ENCODE measurements at places on chromosomes 6 and 20.
A peak's percentile ranks its signal among the peaks of the same experiment; 100 is the strongest.

- DNase-seq = peak; percentile 5
Observed at GRCh38 chr20:59291740-59292383, 8.5 kb upstream of the EDN3 start.

GRCh38 chr6:127458817-127459216, 372 bp downstream of the KIAA0408 start:
- no peak for DNase-seq

DNA sequence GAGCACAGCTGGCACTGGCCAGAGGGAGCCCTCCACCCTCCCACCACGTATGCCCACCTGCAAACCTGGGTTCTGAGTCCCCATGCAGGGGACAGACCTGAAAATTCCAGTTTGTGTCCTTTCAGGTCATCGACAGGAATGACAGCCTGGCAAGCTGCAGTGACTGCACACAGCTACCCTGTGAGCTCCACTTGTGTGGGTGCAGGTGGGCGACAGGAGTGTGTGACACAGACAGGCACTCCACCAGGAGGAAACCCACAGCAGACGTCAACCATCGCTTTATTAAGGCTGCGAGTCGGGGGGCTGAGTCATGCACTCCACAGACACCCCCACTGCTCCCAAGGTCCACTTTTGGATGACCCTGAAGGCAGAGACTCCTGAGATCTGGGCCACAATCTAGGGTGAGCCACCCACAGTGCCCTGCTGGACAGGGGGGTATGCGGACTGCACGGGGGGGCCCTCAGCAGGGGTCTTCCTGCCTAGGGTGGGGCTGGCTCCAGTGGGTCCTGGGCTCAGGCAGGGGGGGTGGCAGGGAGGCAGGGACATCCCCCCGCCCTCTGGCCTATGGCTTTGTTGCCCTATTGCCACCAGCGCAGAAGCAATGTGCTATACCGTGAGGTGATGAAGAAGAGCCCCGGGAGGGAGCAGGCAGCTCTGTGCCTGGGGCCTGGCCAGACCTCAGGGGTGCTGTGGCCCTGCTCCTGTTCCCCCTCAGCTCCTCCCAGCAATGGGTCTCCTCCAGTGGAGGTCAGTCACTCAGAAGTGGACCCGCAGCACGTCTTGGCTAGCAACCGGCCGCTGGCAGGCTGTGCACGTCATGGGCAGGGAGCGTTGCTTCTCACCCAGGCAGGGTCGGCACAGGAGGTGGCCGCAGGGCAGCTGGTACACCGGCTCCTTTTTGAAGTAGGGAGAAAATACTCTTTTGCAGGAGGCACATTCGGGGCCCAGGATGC, 25.1 kb upstream of the AVP start:
- no peak for DNase-seq

- no peak for DNase-seq
Observed at GRCh38 chr6:21158149-21158548, 435.4 kb upstream of the SOX4 start.

- no peak for DNase-seq
Observed at GRCh38 chr6:148438632-148439031, 96.0 kb downstream of the SASH1 start.

DNA sequence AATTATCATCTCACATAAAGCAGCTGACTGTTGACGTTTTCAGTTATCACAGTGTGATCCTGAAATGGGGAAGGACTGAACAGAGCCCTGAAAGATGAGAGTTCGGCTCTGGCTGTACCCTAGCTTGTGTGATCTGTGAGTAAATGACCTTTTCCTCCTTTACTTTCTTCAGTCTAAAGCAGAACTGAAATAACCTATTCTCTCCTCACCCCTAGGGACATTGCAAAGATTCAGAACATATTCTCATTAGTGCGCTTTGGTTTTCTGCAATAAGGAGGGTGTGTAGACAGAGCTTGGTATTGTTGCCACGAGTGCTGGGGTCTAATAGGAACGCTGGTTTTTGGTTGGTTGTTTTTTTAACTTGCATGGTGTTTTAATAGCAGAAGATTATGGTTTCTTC, 16.7 kb downstream of the FARS2 start:
- DNase-seq = no peak

GRCh38 chr6:139698526-139699176, 324.2 kb upstream of the CITED2 start:
- DNase-seq = no peak

- DNase-seq = no peak
Observed at GRCh38 chr6:119536666-119537065, 187.1 kb upstream of the MAN1A1 start.

DNA sequence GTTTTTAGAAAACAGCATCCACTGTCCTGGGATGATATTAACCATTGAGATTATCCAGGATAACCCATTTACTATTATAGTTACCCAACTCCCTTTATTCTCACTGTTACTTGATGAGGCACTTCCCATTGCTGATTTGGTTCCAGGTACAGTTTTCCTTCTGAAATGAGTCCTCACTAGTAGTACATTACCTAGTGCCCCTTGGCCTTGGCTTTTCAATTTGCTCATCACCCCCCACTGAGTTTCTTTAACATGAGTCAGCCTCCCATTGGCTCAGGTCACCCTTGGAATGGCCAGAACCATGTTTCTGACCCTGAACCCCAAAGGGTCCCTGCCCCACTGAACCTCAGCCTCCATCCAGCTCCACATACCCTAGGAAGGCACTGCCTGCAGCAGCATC, 28.4 kb downstream of the MDGA1 start:
- no peak for DNase-seq

GRCh38 chr6:53671111-53671510, 5.6 kb upstream of the KLHL31 start:
- DNase-seq = no peak

- no peak for DNase-seq
Observed at GRCh38 chr6:15465212-15465611, 197.6 kb downstream of the DTNBP1 start.

GRCh38 chr6:55758156-55758937, 117.0 kb downstream of the BMP5 start:
- DNase-seq = no peak

DNA sequence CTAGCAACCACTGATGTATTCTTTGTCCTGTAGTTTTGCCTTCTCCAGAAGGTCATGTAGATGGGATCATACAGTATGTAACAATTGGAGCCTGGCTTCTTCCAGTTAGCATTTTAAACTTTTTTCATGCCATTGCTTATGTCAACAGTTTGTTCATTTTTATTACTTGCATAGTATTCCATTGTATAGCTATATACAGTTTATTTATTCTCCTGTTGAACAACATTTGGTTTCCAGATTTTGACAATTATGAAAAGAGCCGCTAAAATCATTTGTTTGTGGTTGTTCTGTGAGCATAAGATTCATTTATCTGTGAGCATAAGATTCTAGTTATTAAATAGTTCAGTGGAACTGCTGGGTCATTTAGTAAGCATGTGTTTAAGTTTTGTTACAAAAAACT, 23.5 kb upstream of the CMTR1 start:
- no peak for DNase-seq

GRCh38 chr6:2008383-2008976, 236.9 kb downstream of the GMDS start:
- DNase-seq = no peak

DNA sequence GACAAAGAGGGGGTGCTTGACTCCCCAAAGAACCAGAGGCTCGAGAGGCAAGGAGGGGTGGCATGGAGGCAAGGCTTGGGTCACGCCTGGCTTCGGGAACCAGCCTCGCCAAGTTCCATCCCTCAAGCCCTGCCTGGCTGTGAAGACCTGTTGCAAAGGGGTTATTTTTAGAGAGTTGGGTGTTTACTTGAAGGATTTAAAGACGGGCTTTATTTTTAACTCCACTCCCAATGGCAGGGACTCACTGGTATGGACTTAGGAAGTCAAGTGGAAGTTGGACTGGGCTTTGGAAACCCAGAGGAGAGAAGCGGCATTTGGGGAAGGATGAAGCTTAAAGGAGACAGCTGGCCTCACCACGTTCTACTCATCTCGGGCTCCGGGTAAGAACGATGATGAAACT, 43.1 kb downstream of the JPH2 start:
- no peak for DNase-seq

- no peak for DNase-seq
Observed at GRCh38 chr6:137227871-137228302, 8.7 kb upstream of the IFNGR1 start.

DNA sequence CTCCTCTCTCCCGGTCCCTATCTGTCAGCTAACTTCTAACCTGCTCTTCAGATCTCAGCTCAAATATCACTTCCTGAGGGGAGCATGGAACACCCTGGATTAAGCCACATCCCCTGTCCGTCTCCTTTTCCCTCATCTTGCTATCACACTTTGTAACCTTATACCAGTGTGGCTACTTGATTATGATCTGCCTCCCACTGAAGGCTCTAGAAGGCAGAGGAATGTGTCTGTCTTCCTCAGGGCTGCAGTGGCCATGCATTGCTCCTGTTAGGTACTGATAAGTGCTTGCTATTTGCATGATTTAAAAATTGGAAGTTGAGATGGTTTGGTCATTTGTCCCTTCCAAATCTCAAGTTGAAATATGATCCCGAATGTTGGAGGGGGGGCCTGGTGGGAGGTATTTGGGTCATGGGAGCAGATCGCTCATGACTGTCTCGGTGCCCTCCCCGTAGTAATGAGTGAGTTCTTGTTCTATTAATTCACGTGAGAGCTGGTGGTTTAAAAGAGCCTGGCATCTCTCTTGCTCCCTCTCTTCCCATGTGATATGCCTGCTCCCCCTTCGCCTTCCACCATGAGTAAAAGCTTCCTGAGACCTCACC, 71.4 kb downstream of the PLCB4 start:
- DNase-seq = no peak

GRCh38 chr6:83354747-83355146, 76.1 kb downstream of the ME1 start:
- DNase-seq = no peak

- DNase-seq = no peak
Observed at GRCh38 chr6:22108199-22108598, 188.6 kb downstream of the PRL start.

- no peak for DNase-seq
Observed at GRCh38 chr6:141077355-141078333, 1055.1 kb upstream of the GJE1 start.

- DNase-seq = no peak
Observed at GRCh38 chr20:21344206-21344900, 41.2 kb downstream of the XRN2 start.

DNA sequence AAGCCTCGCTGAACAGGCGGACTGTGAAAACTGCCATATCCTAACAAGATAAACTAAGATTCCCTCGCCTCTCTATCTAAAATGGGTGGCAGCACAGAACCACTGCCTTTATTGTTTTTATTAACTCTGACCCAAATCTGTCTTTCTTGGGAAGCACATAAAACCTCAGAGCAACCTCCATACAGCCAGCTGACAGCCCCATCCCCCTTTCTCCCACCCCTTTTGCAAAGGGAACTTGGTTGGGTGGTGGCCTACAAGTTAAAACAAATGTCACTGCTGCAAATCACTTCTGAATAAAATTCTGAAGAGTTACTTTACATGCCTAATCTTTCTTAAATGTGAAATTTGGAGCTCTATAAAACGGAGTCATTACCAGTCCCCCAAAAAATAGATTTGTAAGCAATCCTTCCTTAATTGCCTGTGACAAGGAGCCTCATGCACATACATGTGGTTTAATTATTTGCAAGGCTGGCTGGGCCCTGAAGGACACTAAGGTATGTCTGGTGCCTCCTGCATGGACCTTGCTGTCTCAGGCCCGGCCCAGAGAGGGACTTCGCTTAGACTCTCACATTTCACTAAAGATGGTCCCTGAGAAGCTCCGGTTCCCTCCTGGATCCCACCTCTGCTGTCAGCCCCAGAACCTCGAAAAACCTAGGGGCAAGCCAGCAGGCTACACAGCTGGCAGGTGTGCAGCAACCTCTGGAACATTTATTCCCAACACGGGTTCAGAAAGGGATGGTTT, 21.7 kb downstream of the PXDC1 start:
- no peak for DNase-seq

DNA sequence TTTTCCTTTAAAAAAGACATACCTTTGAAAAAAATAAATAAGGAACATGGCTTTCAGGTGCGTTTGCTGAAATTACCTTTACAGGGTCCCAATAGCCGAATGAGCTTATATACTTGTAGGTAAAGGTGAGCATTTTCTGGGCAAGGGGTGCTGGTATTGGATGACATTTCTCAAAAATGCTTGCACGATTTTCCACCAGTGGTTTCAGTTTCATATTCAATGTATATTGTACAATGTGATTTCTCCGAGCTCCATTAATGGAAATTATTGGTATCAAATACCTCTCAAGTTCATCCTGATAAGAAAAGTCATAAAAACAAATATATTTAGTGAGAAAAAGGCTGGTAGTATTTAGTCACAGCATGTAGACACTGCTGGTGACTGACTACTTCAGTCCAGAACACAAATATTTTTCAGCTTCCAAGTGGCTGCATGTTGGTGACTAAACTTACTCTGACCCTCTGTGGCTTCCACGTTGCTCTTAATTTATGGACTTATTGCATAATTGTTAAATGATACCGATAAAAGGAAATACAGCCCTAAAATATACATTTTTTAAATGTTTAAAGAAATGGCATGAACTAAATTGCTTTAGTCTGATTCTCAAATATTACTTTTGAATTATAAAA, 32.9 kb upstream of the ZBTB24 start:
- DNase-seq = no peak

- no peak for DNase-seq
Observed at GRCh38 chr20:63452341-63452740, 20.1 kb downstream of the KCNQ2 start.

- DNase-seq = no peak
Observed at GRCh38 chr6:130848945-130849344, 21.7 kb downstream of the SMLR1 start.

DNA sequence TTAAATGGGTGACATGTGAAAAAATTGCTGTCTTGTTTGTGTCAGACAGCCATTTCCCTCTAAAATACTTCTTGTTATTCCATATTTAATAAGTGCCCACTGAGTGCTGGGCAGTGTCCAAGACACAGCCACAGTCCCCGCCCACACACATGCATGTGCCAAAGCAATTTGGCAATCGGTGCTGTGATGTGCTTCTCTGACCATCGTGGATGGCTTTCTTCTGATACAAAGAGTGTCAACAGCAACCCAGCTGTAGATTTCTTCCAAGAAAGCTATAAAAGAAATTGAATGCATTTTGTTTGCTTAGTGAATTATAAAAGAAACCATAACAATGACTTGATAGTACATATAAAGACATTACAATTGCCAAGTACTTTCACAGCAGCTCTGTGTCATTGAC, 140.5 kb upstream of the ATXN1 start:
- DNase-seq = no peak

GRCh38 chr6:133644548-133644891, 244.4 kb upstream of the TCF21 start:
- no peak for DNase-seq

- DNase-seq = no peak
Observed at GRCh38 chr6:24451581-24452388, 37.6 kb downstream of the GPLD1 start.

DNA sequence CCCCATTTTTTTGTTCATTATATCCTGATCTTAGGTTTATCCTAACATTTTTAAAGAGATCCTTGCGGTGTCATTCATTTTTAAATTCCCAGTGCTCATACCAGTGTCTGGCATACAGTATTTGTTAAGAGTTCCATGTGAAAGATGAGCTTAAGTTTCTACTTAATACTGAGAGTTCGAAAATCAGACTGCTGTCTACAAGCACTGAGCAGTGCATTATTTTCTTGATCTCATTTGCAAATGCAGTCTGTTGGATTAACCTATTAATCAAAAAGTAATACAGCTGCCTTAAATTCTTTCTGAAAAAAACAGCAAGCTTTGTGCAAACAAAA, 663 bp downstream of the COQ3 start:
- DNase-seq = no peak

Measured in SHP77 treated with DMSO at 0.1 percent for 48 hours (cell line).